ENCODE measurements at places on chromosomes 13 and 19. TPM values are rescaled to one million over a fixed set of nuclear protein-coding genes. Genes with fewer than 3 reads are reported as not detected.
A peak's percentile ranks its signal among the peaks of the same experiment; 100 is the strongest.

Gene NXNL1
- not detected for total RNA-seq

- no peak for DNase-seq
These were observed 421.1 kb downstream of the FGF9 start for GRCh38 chr13:22091971-22092300.

Gene LYPD5
- not detected for total RNA-seq

Gene CYP2A7
- not detected for total RNA-seq

GRCh38 chr19:34269968-34270621, 15.7 kb downstream of the GARRE1 start:
- DNase-seq: peak; percentile 95

Gene PEAK3
- not detected for total RNA-seq

GRCh38 chr19:4094761-4095487, 28.2 kb upstream of the ZBTB7A start:
- no peak for DNase-seq

DNA sequence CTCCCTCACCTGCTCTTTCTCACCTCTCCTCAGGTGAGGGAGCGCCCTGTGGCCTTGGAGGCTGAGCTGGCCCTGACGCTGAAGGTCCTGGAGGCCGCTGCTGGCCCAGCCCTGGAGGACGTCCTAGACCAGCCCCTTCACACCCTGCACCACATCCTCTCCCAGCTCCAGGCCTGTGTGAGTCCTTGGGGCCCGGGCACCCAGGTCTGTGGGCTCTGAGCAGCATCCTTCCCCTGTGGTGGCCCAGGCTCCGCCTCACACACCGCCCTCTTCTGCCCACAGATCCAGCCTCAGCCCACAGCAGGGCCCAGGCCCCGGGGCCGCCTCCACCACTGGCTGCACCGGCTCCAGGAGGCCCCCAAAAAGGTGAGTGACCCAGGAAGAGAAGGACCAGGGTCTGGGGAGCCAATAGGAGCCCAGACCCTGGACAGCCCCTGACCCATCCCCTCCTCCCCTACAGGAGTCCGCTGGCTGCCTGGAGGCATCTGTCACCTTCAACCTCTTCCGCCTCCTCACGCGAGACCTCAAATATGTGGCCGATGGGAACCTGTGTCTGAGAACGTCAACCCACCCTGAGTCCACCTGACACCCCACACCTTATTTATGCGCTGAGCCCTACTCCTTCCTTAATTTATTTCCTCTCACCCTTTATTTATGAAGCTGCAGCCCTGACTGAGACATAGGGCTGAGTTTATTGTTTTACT, 1.9 kb downstream of the IFNL1 start:
- no peak for DNase-seq

DNA sequence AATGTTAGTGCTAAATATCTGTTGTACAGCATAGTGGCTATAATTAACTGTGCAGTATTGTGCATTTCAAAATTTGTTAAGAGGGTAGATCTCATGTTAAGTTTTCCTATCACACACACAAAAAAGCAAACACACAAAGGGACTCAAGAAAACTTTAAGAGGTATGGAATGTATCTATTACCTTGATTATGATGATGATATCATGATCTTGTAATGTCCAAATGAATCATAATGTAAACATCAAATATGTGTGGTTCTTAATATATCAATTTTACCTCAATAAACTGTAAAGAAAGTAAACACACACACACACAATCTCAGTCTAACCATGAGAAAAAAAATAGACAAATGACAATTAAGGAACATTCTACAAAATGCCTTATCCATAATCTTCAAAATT, 934.6 kb downstream of the SLITRK1 start:
- no peak for DNase-seq

- DNase-seq: no peak
These were observed 47.2 kb downstream of the CHST8 start for GRCh38 chr19:33668968-33669367.

DNA sequence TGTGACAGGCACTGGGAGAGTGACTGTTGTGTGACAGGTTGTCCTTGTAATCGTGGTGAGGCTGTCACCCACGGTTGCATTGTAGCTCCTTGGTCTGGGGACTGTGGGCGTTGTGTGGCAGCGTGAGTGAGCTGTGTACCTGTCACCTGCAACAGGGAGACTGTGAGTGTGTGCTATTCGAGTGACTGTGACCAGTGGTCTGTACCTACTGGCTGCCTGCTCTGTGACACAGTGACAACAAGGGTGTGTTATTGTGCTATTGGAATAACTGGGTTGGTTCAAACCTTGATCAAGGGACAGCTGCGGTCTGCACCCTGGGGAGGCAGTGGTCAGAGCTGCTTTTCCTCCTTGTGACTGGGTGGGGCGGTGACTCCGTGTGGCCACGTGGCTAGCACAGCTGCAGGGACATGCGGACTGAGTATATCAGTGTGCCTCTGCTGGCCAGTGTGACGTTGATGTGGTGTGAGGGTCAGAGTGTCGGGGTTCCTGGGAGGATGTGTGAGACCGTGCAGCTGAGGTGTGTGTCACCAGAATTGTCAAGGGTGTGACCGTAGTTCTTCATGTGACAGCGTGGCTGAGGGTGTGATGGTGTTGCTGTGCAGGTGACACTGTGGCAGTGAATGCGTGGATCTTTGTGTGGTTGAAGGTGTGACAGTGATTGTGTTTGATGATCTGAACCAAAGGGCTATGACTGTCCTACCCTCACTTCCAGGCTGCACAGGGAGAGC, 10.1 kb upstream of the NFIX start:
- DNase-seq: no peak

Gene KLK4
- total RNA-seq: not detected

DNA sequence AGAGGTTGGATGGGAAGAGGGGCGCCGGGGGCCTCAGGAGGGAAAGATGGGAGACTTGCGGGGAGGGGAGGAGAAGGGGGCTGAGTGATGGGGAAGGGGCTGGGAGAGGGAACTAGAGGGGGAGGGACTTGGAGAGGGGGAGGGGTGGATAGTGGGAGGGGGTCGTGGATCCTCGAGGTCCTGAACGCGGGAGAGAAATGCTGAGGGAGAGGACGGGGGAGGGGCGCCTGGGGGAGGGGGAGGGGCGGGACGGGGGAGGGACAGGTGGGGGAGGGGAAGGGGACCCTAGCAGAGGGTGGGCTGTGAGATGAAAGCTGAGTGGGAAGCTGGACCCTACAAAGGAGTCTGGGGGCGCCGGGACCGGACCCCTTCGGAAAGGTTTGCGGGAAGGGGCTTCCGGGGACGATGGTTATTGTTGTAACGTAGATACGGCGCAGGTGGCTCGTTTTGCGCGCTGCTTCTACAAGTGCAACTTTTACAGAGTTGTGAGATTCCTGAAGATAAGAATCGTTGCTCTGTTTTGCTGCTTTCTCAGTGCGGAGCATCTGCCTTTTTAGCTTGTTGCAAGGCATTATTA, 418 bp downstream of the ZNF444 start:
- no peak for DNase-seq

DNA sequence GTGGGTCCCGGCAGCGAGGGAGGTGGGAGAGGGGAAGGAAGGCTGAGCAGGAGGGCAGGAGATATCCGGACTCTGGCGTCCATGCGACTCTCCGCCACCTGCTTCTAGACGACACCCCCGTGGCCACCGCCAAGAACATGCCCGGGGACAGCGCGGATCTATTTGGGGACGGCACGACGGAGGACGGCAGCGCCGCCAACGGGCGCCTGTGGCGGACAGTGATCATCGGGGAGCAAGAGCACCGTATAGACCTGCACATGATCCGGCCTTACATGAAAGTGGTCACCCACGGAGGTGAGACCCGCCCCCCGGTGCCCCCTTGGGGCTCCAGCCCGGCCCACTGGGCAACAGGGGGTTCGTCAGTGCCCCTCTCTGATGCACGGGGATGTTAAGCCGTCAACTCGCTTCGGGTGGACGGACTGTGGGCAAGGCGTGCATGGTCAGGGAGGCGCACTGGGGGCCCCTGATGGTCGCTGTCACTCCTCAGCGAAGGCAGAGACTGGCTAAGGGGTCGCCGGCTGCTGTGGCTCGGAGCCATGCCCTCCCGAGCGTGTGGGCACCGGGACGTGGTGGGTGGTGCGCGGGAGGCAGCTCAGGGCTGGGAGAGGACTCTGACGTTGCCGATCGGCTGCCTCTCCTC, 25.1 kb upstream of the NMRK2 start:
- DNase-seq: no peak

GRCh38 chr13:66546534-66547379, 683.4 kb downstream of the PCDH9 start:
- DNase-seq: no peak
